ENCODE measurements at places on chromosomes 13 and 19.
A peak's percentile ranks its signal among the peaks of the same experiment; 100 is the strongest.

GRCh38 chr19:35341565-35342225 lies 6.0 kb upstream of the FFAR1 start:
- no peak for DNase-seq

DNA sequence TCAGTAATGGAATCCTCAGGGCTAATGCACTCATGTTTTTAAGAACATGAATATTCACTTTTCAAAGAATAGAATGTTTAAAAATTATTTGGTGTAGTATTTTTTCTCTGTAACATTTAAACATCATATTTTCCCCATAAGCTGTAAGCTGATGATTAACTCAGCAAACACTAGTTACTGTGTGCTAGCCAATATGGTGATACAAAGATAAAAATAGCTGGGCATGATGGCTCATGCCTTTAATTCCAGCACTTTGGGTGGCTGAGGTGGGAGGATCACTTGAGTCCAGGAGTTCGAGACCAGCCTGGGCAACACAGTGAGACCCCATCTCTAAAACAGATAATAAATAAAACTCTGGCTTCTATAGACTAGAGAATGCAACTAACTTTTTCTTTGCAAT lies 13.2 kb downstream of the RNF17 start:
- DNase-seq: no peak

DNA sequence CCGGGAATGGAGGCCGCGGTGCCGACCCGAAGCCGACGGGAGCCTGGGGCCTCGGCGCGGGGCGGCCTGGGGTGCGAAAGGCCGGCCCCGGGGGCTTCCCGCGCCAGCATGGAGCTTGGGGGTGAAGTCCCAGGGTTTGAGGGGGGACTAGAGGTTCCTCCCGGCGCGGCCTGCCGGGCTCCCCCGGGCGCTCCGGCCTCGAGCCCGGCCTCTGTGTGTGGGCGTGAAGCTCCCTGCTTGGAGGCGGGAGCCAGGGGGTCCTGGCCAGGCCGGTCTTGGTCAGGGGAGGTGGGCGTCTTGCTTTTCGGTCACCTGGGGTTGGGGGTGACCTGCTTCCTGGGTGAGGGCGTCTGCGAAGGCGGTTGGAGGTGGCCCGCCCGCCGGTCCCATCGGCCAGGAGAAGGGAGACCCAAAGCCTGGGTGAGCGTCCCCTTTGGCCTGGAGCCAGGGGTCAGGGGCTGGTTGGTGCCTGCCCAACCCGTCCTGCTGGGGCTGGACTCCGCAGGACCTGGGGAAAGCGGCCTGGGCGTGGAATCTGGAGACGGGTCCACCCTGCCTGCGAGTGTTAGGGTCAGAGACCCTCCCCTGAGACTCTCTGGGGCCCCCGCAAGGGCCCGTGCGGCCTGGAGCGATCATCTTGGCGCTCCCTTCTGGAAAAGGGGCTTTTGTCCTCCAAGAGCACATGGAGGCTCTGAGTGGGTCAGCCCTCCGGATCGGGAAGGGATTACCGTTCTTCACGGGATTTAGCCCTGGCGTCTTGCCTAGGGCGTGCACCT lies 535 bp downstream of the BSG start:
- no peak for DNase-seq

- DNase-seq: no peak
These were observed 21.5 kb upstream of the SGCG start for GRCh38 chr13:23159205-23159759.

- DNase-seq: no peak
These were observed 48.1 kb downstream of the ZNF93 start for GRCh38 chr19:19948800-19949199.

DNA sequence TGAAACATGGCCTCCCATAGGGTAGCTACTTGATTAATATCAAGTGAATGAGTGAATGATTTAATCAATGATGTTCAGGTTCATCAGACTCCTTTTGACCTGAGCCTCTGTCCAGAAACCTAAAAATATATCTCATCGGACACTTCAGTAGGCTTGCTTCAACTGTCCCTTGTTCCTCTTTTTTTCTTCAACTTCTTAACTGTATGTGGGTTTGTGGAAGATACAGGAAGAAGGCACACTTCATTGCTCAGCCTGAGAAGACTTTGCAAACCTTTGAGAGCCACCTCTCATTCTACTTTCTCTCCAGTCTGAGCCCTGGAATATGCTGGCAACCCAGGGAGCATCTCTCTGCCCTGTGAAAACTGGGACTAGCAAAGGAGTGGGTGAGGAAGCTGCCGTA lies 557.0 kb downstream of the FGF9 start:
- DNase-seq: no peak

- DNase-seq: no peak
These were observed 825.2 kb downstream of the SLITRK1 start for GRCh38 chr13:83057119-83057518.

DNA sequence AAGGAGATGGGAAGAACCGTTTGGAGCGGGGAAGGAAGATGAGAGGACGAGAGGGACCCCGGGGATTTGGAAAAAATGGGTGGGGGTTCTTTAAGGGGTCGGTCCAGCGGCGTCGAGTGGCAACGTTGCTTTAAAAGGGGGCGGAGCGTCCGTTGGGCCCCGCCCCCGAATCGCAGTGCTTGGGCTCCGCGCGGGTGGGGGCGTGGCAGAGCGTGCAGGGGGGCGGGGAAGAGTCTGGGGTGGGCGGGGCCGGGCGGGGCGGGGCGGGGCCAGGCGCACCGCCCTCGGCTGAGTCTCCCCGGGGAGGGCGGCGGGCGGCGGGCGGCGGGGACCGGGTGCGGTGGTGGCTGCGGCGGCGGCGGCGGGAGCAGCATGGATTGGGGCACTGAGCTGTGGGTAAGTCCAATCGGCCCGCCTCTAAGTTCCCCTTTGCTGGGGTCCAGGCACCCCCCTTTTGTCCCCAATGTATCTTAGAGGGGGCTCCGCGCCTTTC lies at the start of gene TRIP10:
TSS of gene TRIP10 (plus strand) at position 291 of the 493 bp plus-strand sequence. CDS start at position 373, 82 bp downstream.
- peak; percentile 69 for DNase-seq

DNA sequence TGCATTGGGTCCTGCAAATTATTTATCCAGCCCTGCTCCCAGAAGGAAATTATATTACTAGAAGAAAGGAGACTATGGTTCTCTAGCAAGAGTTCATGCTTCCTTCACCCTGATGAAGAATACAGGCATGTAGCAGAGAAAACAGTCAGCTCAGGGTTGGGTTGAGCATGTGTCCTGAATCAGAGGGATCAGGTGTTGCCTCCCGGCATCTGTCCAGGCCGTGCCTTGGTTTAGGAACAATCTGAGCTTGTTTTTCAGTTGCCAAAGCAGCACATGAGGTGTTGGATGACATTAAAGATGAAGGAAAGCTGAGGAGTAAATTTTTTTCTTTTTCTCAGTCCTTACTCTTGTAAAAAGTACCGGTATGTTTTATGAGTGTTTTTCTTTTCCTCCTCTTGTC lies 62.0 kb downstream of the KL start:
- DNase-seq: no peak

DNA sequence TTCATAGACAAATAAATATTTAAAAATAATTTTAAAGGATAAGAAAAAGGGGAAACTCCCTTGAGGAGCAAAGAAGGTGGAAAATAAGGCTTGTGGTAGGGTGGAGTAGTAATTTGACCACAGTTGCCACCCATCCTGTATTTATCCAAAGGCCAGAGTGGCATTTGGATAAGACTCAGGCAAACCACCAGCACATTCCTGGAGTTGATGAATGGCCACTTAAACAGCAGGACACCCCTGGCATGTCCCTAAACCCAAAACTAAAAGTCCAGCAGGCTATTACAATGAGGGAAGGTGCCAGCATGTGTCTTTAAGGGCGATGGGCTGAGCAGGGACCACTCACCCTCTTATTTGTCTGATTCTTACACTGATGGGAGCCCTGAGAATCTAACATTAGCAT lies 9.8 kb upstream of the FRY start:
- no peak for DNase-seq

DNA sequence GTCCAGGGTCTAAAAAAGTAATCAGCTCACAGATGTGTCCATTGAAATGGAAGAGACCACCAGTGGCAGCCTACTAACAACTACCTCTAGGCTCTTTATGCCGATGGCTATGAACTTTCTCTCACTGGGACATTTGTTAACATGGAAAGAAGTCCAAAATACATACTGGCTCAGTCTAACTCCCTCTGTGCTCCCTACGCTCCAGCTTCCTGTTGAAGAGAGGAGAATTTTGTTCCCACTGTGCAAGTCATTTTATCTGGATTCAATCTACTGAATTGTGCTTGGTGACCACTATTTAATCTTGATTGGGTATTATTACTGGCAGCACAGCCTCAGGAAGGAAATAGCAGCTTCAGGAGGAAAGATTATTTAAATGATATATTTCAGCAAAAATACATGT lies 128.8 kb upstream of the ARGLU1 start:
- DNase-seq: no peak

- no peak for DNase-seq
These were observed 247.5 kb downstream of the VWA8 start for GRCh38 chr13:41713405-41713804.

GRCh38 chr19:17328517-17329365 lies 5.9 kb downstream of the ANO8 start:
- DNase-seq: no peak

DNA sequence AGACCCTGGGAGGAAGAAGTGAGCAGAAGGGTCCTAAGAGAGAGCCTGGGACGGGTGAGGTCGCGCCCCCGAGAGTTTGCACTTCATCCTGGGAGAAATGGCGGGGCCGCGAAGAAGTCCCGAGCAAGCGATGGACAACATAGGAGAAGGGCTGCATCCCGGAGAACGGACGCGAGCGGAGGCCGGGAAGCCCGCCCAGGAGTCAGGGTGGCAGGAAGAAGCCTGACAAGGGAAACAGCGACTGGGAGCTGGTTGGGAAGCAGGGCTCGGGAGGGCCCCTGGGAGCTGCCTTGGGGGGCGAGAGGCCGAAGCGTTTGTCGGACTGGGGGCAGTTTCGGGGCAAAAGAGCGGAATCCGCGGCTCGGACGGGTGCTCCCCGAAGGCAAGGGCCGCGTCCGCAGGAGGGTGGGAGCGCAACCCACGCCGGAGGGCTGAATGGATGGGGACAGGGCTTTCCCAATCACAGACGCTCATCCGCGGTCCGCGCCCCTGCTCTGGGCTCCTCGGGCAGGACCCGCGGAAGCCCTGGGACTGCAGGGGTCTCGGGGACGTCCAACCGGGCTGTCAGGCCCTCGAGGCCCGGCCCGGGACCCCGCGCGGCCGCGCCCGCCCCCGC lies 469 bp downstream of the ABHD17A start:
- DNase-seq: no peak

DNA sequence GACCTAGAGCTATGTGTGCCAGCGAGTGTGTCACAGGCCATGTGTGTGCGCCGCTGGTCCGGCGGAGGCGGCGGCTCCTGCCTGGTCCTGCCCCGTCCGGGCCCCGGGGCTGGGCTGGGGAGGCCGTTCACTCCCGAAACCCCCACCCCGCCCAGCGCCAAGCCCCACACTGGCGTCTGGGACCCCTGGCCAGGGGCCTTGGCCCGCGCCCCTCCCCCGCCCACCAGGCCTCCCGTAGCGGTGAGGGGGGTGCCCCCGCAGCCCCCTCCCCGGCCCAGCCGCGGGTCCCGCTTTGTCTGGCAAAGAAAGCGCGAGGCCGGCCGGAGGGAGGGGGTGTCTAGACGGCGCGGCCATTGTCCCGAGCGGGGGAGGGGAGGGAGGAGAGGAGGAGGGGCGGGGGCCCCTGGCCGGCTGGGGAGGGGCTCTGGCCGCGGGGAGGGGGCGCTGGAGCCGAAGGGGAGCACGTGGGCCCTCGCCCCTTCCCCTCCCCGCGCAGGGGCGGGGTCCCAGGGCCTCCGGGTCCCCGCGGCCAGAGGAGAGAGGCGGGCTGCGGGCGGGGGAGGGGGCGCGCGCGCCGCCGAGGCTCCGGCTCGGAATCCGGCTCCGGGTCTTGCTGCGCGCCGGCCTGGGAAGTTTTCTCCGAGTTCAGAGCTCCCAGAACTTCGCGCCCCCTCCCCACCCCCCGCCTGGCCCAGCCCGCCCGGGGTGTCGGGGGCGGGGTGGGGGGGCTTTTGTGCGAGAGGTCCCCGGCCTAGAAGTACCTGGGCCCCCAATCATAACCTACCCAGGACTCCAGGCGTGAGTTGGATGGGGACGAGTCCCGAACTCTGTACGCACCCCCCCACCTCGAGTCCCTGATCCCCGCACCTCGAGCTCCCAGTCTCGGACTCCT lies 888 bp downstream of the NOTCH3 start:
- no peak for DNase-seq

GRCh38 chr13:39811051-39811450 lies 155.6 kb downstream of the COG6 start:
- DNase-seq: no peak

Measured in stimulated activated CD8-positive, alpha-beta memory T cell treated with anti-CD3 and anti-CD28 coated beads, Interleukin-15, amount 100 ng/mL, for 24 hours (primary cell).